ENCODE measurements at places on chromosomes 13 and 19. TPM values are rescaled to one million over a fixed set of nuclear protein-coding genes. Genes with fewer than 3 reads are reported as not detected.

Gene PSG1
- total RNA-seq: 0.20 TPM

Gene SULT2B1
- total RNA-seq: 15.6 TPM

Gene CLC
- not detected for total RNA-seq

Gene PCDH9
- total RNA-seq: 5.1 TPM

Gene SIGLEC12
- total RNA-seq: not detected

Gene TMEM221
- 0.67 TPM for total RNA-seq

Gene NANOS3
- total RNA-seq: 2.1 TPM

Gene SLC1A5
- 207 TPM for total RNA-seq

Gene KLF1
- 0.05 TPM for total RNA-seq
